ENCODE measurements at places on chromosomes 1 and 21.

GRCh38 chr1:161180639-161181038 is 3.3 kb upstream of the B4GALT3 start:
- DNase-seq = no peak

DNA sequence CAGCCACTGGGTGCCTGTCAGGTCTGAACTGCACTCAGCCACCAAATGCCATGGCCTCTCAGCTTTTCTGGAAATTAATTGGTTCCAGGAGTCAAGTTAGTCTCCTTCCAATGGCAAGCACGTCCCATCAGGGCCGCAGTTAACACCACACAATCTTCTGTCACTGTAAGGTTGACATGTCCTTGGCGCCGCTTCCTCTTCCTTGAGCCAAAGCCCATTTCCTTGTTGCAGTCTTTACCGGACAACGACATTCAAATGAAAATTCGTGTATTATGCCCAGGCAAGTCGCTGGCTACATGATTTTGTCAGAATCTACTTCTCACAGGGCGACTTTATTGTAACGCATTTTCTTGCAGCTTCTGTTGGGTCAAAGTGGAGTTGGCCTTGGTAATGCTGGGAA is 430.6 kb upstream of the KAZN start:
- DNase-seq = no peak

- DNase-seq = no peak
Observed at GRCh38 chr1:198287916-198288315, 131.1 kb downstream of the NEK7 start.

- no peak for DNase-seq
Observed at GRCh38 chr1:178064191-178064821, 29.6 kb upstream of the RASAL2 start.

DNA sequence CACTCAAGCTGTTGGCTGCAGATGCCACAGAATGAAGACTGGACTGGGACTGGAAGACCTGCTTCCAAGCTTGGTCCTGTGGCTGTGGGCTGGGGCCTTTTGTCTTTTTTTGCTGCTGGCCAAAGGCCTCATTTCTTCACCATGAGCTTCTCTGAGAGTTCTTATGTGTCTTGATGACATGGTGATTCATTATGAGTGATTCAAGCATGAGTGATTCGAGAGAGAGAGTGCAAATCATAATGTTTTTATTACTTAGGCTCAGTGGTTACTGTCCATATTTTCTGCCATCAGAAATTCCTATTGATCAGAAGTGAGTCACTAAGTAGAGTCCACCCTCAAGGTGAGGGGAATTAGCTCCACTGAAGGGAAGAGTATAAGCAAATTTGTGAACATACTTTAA is 94.0 kb downstream of the PCP4 start:
- peak; percentile 7 for DNase-seq

DNA sequence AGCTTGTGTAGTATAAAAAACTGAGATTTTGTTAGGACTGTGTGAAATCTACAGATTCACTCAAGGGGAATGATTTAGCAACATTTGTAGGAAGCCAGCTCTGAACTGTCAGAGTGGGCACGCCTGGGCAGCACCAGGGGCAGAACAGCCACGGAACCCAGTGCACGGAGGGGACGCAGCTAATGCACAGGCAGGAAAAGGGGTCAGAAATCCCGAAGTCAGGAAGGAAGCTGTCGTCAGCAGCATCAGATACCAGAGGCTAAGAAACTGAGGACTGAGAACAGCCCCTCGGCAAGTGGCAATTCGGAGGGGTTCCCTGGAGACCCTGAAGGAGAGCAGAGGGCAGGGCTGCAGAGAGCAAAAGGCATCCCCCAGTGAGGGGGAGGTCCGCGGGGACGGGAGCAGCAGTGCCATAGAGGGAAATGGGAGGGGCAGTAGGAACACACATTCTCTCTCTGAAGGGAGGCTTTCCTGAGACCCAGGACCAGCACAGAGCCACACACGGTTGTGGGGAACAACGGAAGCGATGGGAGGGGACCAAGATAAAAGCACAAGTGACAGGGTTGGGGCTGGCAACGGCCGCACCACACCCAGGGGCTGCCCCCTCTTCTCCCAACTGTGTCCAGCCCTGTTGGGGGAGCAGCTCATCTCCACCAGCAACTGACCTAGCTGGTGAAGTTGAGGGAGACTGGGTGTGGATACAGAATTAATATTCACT is 12.7 kb downstream of the UBE2J2 start:
- DNase-seq = no peak

GRCh38 chr1:218804014-218804785 is 369.5 kb upstream of the LYPLAL1 start:
- peak; percentile 59 for DNase-seq

- DNase-seq = no peak
Observed at GRCh38 chr1:79551321-79551720, 544.8 kb upstream of the ADGRL4 start.

GRCh38 chr1:43565600-43566360 is 35.1 kb downstream of the PTPRF start:
- no peak for DNase-seq

DNA sequence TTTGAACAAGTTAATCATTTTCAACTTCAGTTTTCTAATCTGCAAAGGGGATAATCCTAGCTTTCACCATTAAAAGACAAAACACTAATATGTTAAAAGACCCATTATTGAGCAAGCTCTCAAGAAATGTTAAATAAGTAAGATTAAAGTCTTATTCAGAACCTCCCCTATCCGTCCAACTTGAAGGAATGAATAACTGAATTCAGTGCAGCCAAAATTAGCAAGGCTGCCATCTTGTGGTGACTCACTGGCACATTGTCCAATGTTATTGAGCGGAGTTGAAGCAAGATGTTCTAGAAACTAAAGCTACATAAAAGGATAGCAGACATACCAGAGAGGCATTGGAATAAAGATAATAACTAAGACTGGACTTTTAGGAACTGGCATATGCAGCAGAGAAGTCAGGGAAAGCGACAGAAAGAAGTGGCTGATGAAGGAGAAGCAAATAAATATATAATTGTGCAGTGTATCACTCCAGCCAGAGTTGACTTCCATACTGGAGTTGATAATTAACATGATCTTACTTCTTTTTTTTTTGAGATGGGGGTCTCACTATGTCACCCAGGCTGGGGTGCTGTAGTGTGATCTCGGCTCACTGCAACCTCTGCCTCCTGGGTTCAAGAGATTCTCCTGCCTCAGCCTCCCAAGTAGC is 8.2 kb upstream of the CAP1 start:
- peak; percentile 49 for DNase-seq

DNA sequence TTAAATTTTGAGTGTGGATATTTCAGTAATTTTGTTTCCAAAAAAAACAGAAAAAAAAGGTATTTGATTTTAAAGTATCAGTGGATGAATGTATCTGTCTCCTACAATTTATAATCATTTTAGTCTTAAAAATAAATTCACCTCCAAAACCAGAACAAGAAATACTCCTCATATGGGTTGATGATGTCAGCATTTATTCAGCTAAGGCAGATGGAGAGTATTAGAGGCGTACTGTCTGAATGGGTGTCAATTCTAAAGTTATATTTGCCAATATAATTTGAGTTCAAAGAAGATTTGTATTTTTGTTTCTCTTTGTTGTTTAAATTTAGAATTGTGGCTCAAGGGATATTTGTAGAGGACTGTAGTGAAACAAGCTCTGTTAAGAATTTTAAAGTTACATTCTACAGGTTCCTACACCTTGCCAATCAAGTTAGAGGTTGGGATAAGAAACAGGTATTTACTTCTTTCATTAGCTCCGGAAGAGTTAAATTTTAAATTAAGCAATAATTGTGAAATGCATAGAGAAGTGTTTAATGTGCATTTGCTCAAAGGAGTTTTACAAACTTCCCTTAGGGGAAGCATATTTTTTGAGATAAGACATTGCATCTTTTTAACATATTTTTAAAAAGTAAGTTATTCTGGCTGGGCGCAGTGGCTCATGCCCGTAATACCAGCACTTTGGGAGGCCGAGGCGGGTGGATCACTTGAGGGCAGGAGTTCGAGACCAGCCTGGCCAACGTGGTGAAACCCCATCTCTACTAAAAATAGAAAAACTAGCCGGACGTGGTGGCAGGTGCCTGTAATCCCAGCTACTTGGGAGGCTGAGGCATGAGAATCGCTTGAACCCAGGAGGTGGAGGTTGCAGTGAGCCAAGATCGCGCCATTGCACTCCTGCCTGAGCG is 1.2 kb downstream of the PLA2G4A start:
- DNase-seq = no peak

DNA sequence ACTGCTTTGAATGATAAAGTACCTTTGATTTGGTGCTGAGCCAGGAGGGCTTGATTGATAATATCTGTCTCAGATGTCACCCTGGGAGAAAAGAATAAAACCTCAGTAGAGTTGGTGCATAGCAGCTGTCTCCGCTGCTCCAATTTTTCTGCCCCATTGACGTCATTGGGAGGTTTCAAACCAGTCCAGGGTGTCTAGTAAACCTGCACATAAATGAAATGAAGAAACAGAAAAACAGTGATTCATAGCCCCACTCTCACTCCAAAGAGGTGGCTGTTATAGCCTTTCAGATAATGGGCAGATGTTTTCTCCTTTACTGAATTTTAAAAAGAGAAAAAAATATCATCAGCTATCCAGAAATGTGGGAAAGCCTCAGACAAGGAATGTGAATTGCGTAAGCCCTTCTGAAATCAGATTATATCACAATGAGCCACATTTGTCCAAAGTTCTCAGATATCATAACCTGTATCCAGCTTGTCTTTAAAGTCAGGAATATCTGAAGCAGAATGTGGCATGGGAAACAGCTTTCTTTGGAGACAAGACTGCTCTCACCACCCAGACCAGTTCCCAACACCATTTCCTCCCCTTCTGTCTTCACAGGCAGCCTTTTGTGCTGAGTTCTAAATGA is 351.3 kb upstream of the SGIP1 start:
- DNase-seq = peak; percentile 91

DNA sequence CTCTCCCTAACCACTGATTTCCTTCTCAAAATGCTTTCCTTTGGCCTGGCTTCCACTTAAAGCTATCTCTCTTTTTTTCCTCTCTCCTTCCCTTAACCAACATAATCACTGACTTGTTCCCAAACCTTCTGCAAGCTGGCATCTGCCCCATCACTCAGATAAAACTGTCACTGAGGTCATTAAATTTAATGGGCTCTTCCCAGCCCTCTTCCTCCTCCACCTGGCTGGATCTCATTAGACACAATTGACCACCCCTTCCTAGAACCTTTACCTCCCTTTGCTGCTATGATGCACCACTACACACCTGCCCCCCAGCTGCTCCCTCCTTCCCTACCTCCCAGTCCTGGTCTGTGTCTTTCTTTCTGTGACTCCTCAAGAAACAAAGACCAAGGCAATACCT is 44.0 kb upstream of the GJB5 start:
- DNase-seq = no peak

DNA sequence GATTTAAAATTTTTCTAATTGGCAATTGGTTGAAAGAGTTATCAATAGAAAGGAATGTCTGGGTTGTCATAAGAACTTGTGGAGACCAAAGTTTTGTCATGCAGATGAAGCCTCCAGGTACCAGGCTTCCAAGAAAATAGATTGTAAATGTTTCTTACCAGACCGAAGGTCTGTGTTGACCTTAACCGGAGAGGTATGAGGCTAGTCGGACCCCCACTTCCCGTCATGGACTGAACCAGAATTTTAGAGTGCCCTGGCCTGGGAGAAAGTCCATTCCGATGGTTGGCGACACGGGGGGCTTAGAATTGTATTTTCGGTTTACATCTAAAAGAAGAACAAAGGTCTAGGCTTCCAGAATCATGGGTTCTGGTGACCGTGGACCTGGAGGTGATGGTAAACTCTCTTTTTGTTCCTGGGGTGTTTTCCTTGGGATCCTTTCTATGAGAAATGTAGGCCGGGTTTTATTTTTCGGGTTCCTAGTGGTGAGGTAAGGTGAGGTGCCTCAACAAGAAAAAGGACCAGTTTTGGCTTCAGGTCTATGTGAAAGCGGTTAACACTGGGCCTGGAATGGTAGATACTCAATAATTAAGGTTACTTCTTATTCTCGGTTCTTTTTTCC is 405 bp upstream of the UHMK1 start:
- DNase-seq = no peak

- no peak for DNase-seq
Observed at GRCh38 chr1:21117597-21118001, 59.1 kb downstream of the EIF4G3 start.

- DNase-seq = peak; percentile 75
Observed at GRCh38 chr1:29453502-29454240, 217.3 kb downstream of the PTPRU start.

GRCh38 chr1:19892628-19893168 is 10.5 kb downstream of the OTUD3 start:
- peak; percentile 10 for DNase-seq

- no peak for DNase-seq
Observed at GRCh38 chr21:33895356-33895755, 20.2 kb downstream of the ATP5PO start.

DNA sequence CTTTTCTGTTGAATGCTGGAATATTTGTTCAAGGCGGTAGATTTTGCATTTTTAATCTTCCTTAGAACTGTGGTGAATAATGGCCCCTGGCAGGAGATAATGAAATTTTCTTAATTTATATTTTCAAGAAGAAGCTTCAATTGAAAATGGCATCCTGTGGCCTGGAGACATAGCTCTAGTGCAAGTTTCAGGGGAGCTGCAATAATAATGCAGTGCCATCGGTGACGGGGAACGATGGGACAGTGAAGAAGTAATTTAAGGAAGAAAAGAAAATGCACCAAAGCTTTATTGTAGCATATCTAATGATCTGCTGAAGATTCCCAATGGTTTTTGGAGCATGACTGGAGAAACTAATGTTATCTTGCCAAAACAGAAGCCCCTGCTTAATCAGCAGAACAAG is 128.4 kb downstream of the ADGRL2 start:
- DNase-seq = no peak

GRCh38 chr1:97337250-97338030 is 583.4 kb downstream of the DPYD start:
- peak; percentile 63 for DNase-seq

GRCh38 chr1:2090216-2090890 is 40.1 kb downstream of the PRKCZ start:
- DNase-seq = no peak

- DNase-seq = no peak
Observed at GRCh38 chr1:106554294-106554693, 502.2 kb upstream of the PRMT6 start.

DNA sequence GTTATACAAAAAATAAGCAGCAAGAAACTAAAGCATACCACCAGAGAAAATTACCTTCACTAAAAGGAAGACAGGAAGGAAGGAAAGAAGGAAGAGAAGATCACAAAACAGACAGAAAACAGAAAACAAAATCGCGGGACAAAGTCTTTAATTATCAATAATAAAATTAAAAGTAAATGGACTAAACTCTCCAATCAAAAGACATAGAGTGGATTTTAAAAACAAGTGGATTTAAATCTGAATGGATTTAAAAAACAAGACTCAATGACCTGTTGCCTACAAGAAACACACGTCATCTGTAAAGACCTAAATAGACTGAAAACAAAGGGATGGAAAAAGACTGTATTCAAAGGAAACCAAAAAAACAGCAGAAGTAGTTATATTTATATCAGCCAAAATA is 75.7 kb upstream of the MAGI3 start:
- DNase-seq = no peak

DNA sequence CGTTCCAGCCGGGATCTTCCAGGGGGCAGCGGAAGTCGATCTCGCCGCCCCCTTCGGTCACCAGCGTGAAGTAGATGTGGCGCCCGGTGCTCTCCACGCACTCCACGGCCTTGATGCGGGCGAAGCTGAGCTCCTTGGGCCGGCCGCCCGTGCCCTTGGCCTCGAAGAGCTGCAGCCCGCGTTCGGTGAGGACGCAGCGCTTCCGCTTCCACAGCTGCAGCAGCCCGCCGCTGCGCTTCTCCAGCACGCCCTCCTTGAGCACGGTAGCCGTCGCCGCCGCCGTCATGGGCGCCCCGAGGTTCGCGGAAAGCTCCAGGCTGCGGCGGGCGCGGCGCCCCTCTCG is 516 bp downstream of the PHLDA3 start:
- DNase-seq = no peak

Data from HT1080 (cell line).